ENCODE measurements at places on chromosomes 2 and 18.

- no peak for DNase-seq
These were observed 244.3 kb downstream of the BABAM2 start for GRCh38 chr2:28134857-28135256.

DNA sequence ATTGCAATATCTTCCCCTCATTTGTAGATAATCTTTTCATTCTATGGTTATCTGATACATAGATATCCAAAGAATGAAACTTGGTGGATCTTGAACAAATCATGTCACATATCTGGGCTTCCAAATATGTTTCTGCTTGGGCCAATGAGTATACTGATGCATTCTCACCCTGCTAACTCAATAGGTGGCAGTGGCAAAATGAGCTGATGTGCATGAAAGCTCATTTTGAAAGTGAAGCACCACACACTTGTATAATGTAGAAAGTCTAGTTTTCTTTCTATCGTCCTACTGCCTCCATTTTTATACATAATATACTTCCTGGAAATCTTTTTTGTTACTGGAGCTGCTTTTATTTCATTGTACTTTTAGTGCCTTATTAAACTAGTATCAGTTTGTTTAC, 208.2 kb downstream of the PRKCE start:
- DNase-seq: no peak

DNA sequence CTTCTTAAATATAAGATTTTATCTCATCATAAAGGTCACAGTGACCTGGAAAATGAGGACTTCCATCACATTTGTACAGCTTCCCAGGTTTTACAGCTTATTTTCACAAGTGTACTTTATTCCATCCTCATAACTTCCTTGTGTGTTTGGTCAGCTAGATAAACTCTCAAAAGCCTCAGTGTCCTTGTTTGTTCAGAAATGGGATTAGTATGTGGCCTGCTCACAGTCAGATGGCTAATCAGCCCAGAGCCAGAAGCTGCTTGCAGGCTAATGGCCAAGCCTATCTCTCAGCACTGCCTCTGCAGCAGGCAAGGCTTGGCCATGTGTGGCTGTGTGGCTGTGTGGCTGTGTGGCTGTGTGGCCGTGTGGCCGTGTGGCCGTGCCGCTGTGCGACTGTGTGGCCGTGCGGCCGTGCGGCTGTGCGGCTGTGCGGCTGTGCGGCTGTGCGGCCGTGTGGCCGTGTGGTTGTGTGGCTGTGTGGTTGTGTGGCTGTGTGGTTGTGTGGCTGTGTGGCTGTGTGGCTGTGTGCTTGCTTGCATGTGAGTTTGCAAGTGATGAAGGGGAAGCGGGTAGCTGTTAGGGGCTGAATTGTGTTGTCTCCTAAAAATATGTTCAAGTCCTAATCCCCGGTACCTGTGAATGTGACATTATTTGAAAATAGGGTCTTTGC, 233.0 kb upstream of the TNP1 start:
- DNase-seq: no peak

DNA sequence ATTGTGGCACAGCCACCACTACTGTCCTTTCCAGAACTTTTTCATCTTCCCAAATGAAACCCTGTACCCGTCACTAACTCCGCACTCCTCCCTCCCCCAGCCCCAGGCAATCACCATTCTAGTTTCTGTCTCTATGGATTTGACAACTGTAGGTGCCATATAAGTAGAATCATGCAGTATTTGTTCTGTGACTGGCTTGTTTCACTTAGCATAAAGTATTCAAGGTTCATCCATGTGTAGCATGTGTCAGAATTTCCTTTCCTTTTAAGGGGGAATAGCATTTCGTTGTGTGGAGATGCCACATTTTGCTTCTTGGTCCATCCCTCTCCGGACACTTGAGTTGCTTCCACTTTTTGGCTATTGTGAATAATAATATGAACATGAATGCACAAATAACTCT, 842 bp upstream of the CKAP2L start:
- DNase-seq: no peak

GRCh38 chr2:160994141-160995002, 165.9 kb upstream of the TANK start:
- DNase-seq: peak; percentile 52

GRCh38 chr18:2337552-2338141, 233.7 kb downstream of the METTL4 start:
- DNase-seq: no peak

Measured in stimulated activated CD4-positive, alpha-beta T cell treated with anti-CD3 and anti-CD28 coated beads, TNF-alpha, amount 100 ng/mL, for 1 hour (primary cell).